ENCODE measurements at places on chromosomes 2 and 18. TPM values are rescaled to one million over a fixed set of nuclear protein-coding genes. Genes with fewer than 3 reads are reported as not detected.

DNA sequence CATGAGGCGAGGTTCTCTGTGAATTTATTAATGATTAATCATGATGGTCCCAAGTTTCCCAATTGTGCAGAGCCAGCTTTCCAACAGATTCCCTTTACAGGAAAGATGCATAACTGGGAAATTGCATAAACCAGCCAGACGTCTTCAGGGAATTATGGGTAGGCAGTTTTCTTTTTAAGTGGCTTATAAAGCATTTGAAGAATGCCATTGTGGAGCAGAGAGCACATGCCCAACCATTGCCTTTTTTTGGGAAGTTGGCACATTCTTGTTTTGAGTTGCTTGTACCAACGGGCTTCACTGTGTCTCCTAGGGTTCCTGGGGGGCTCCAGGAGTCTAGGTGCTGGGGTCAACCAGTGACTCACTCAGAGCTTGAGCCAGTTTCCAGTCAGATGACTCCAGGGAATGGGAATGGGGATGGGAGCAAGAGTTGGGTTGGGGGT lies 231.7 kb upstream of the FOSL2 start:
- no peaks in the 10 kb centered on the region for H3K36me3 ChIP-seq
- no peak overlapping the region for H3K4me3 ChIP-seq
- peaks cover 43% of the 10 kb centered on the region for H3K4me1 ChIP-seq
- no peak for DNase-seq
- peak overlapping the region; percentile 22 for H3K27ac ChIP-seq
- no peaks in the 10 kb centered on the region for H3K27me3 ChIP-seq

GRCh38 chr2:216546241-216546640 lies 47.6 kb downstream of the RPL37A start:
- H3K36me3 ChIP-seq = no peaks in the 10 kb centered on the region
- DNase-seq = no peak
- peaks cover 11% of the 10 kb centered on the region for H3K4me1 ChIP-seq
- no peak overlapping the region for H3K4me3 ChIP-seq
- peak overlapping the region; percentile 63 for H3K27ac ChIP-seq

DNA sequence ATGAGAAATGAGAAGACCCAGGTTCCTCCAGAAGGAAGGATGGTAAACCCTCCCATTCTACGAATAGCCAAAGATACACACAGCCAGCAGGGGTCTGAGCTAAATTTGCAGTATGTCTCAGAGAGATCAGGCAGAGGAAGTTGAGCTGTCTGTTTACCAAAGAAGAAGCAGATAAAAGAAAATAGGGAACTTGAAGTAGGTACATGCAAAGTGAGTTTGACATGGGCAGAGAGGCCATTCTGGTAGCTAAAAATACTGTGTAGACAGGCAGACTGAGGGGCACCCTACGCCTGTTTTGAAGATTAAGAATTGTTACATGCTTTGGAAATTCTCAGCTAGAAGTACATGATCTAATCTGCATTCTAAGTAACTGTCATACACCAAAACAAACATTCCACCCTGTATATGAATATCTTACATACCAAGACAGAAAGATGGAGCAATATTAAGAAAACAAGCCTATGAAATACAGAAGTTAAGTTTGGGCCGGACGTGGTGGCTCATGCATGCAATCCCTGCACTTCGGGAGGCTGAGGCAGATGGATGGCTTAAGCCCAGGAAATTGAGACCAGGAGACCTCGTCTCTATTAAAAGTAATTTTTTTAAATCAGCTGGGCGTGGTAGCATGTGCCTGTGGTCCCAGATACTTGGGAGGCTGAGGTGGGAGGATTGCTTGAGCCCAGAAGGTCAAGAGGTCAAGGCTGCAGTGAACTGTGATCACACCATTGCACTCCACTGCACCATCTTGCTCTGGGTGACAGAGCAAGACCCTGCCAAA lies 157.9 kb downstream of the ANKRD44 start:
- H3K36me3 ChIP-seq = no peaks in the 10 kb centered on the region
- DNase-seq = no peak
- H3K4me1 ChIP-seq = no peaks in the 10 kb centered on the region
- H3K4me3 ChIP-seq = no peak overlapping the region
- peak overlapping the region; percentile 7 for H3K27ac ChIP-seq

- H3K27me3 ChIP-seq = no peaks in the 10 kb centered on the region
- no peaks in the 10 kb centered on the region for H3K36me3 ChIP-seq
- H3K27ac ChIP-seq = peak overlapping the region; percentile 93
- H3K4me1 ChIP-seq = peaks cover 4% of the 10 kb centered on the region
- DNase-seq = no peak
- H3K4me3 ChIP-seq = peak overlapping the region; percentile 58
Observed at GRCh38 chr2:214807653-214808052, 1.8 kb downstream of the BARD1 start.

- no peak overlapping the region for H3K27ac ChIP-seq
- H3K4me3 ChIP-seq = no peak overlapping the region
- H3K36me3 ChIP-seq = no peaks in the 10 kb centered on the region
Observed at GRCh38 chr2:46530639-46531038, 51.3 kb downstream of the TMEM247 start.

ADGRF3 gene
- total RNA-seq = not detected

DNA sequence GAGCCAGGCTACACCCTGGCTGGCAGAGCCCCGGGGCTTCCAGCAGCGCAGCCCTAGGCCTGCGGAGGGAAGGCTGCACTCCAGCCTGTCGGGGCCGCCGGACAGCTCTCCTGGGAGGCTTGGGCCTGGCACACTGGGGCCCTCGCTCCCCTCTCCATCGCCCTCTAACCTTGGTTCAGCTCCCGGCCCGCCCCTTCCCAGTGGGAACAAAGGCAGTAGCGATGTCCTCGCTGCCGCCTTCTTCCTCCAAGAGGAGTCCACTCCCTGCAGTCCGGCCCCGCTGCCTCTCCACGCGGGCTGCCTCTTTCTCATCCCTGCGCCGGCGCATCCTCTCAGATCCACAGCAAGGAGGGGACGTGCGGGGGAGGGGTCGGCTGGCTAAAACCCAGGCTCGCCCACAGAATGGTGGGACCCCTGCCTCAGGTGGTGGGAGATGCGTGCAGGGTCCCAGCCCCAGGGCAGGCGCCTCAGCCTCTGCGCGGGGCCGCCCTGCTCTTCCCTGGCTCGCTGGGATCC lies 138.1 kb downstream of the TWIST2 start:
- H3K4me3 ChIP-seq = no peak overlapping the region
- H3K27me3 ChIP-seq = no peaks in the 10 kb centered on the region
- H3K36me3 ChIP-seq = no peaks in the 10 kb centered on the region
- no peak overlapping the region for H3K27ac ChIP-seq
- H3K4me1 ChIP-seq = no peaks in the 10 kb centered on the region

ERFE gene
- total RNA-seq = not detected

POTEE gene
- total RNA-seq = not detected

DNA sequence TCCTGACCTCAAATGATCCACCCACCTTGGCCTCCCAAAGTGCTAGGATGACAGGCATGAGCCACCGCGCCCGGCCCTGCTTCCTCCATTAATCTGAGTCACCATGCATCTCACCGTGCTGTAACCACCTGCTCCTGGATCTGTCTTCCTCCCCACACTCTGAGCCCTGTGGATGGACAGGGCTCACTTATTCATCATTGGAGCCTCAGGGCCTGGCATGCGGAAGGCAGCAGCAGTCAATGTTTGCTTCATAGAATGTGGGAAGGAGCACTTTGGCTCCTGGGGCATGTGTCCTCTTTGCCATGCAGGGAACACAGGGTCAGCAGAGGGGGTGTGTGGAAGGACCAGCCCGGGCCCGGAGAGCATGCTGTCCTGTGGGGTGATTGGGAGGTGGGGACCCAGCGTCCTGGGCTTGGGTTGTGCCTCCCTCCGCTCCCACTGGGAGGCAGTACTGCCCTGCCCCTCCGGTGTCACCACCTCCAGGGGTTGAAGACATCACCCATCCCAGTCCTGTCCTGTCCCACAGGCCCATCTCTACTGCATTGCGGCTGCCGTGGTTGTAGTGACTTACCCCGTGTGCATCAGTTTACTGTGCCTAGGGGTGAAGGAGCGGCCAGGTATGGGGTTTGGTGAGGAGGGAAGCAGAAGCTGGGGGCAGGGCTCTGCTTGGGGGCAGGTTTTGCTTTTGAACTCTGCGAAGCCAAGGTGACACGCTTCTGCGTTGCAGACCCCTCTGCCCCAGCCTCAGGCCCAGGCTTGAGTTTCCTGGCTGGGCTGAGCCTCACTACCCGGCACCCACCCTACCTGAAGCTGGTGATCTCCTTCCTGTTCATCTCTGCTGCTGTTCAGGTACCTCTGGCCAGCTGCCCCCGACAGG lies 11.5 kb downstream of the MFSD2B start:
- no peaks in the 10 kb centered on the region for H3K27me3 ChIP-seq
- no peaks in the 10 kb centered on the region for H3K4me1 ChIP-seq
- H3K4me3 ChIP-seq = no peak overlapping the region
- DNase-seq = no peak
- H3K36me3 ChIP-seq = no peaks in the 10 kb centered on the region
- H3K27ac ChIP-seq = no peak overlapping the region

All from esophagus squamous epithelium (tissue), 5 donors.